Adrenal gland (tissue), 19 donors: ENCODE measurements at places on chromosomes 11 and 22. TPM values are rescaled to one million over a fixed set of nuclear protein-coding genes. Genes with fewer than 3 reads are reported as not detected.

GRCh38 chr11:75949023-75949672 is 134.1 kb downstream of the UVRAG start:
- H3K27ac ChIP-seq = no peak overlapping the region
- H3K4me3 ChIP-seq = no peak overlapping the region
- H3K36me3 ChIP-seq = no peaks in the 10 kb centered on the region
- peaks cover 28% of the 10 kb centered on the region for H3K4me1 ChIP-seq
- no peak for DNase-seq
- H3K27me3 ChIP-seq = no peaks in the 10 kb centered on the region

BCO2 gene
- 59.9 TPM for total RNA-seq

GRCh38 chr11:8789864-8790263 is 107.3 kb downstream of the RPL27A start:
- no peak for DNase-seq
- H3K27me3 ChIP-seq = no peaks in the 10 kb centered on the region
- H3K4me3 ChIP-seq = no peak overlapping the region
- peaks cover 59% of the 10 kb centered on the region for H3K4me1 ChIP-seq
- no peak overlapping the region for H3K27ac ChIP-seq

- H3K27me3 ChIP-seq = no peaks in the 10 kb centered on the region
- DNase-seq = no peak
- no peak overlapping the region for H3K4me3 ChIP-seq
- no peaks in the 10 kb centered on the region for H3K4me1 ChIP-seq
- no peak overlapping the region for H3K27ac ChIP-seq
Observed at GRCh38 chr11:38594895-38595294, 1996.9 kb upstream of the RAG2 start.

DNA sequence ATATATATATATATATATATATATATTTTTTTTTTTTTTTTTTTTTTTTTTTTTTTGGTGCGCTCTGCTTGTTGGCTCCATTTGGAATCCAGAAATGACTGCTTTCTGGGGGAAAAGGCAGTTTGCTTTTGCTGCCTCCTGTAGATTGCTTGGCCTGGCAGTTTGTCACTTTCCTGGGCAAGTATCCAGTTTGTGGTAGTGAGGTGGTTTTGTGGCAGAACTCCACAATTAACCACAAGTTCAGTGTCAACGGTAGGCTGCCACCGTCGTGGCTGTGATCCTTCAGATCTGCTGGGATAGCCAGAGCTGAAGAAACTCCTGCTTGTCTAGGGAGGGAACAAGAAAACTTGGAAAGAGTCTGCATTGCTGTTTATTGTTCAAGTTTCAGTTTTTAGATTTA is 5.0 kb upstream of the PDE3B start:
- H3K36me3 ChIP-seq = no peaks in the 10 kb centered on the region
- DNase-seq = no peak
- no peaks in the 10 kb centered on the region for H3K27me3 ChIP-seq
- H3K4me1 ChIP-seq = no peaks in the 10 kb centered on the region
- H3K27ac ChIP-seq = no peak overlapping the region

C11orf65 gene
- total RNA-seq = not detected

- H3K4me1 ChIP-seq = no peaks in the 10 kb centered on the region
- H3K27me3 ChIP-seq = no peaks in the 10 kb centered on the region
- H3K36me3 ChIP-seq = no peaks in the 10 kb centered on the region
- no peak overlapping the region for H3K27ac ChIP-seq
- H3K4me3 ChIP-seq = no peak overlapping the region
Observed at GRCh38 chr11:73393479-73394415, 17.5 kb downstream of the RELT start.

DNA sequence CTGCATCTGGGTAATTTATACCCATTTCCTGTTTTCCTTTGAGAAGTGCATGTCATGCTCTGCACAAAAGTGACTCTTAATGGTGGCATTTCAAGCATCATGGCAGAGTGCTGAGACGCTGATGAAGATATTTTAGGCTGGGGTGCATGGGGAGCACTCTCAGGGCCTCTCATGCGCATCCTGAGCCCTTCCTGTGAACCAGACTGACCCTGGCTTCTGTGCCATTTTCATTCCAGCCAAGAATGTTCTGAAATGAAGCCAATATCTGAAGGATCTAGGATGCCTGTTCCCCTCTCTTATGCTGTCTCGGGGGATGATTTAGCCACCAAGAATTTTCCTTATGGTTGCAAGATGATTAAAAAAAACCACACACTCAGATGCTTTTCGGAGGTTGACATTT is 61.5 kb downstream of the MIAT start:
- H3K27me3 ChIP-seq = no peaks in the 10 kb centered on the region
- no peak overlapping the region for H3K4me3 ChIP-seq
- DNase-seq = no peak
- H3K36me3 ChIP-seq = no peaks in the 10 kb centered on the region
- no peak overlapping the region for H3K27ac ChIP-seq

USP2 gene
- total RNA-seq = 1.8 TPM

NEFH gene
- total RNA-seq = 22.2 TPM

OR2AG2 gene
- 0.18 TPM for total RNA-seq

RBM7 gene
- 20.7 TPM for total RNA-seq

TEF gene
- total RNA-seq = 33.9 TPM

MS4A6A gene
- 190 TPM for total RNA-seq

NXPE2 gene
- total RNA-seq = not detected

GRCh38 chr11:59574467-59574866 is 41.1 kb downstream of the OSBP start:
- H3K4me1 ChIP-seq = peaks cover 23% of the 10 kb centered on the region
- H3K27me3 ChIP-seq = no peaks in the 10 kb centered on the region
- no peak for DNase-seq

- H3K27ac ChIP-seq = no peak overlapping the region
- peaks cover 21% of the 10 kb centered on the region for H3K4me1 ChIP-seq
- H3K36me3 ChIP-seq = no peaks in the 10 kb centered on the region
- no peak overlapping the region for H3K4me3 ChIP-seq
- no peaks in the 10 kb centered on the region for H3K27me3 ChIP-seq
- no peak for DNase-seq
Observed at GRCh38 chr11:65280646-65281045, 18.9 kb downstream of the POLA2 start.
